Stimulated activated CD8-positive, alpha-beta memory T cell treated with anti-CD3 and anti-CD28 coated beads, Interleukin-15, amount 100 ng/mL, for 4 hours (primary cell): ENCODE measurements at places on chromosomes 5 and 9.

GRCh38 chr9:12272471-12273120 is 420.6 kb upstream of the TYRP1 start:
- no peak for DNase-seq

- DNase-seq: no peak
Observed at GRCh38 chr9:34271265-34272006, 57.6 kb downstream of the KIF24 start.

GRCh38 chr9:135001526-135001925 is 83.8 kb upstream of the FCN1 start:
- DNase-seq: no peak

DNA sequence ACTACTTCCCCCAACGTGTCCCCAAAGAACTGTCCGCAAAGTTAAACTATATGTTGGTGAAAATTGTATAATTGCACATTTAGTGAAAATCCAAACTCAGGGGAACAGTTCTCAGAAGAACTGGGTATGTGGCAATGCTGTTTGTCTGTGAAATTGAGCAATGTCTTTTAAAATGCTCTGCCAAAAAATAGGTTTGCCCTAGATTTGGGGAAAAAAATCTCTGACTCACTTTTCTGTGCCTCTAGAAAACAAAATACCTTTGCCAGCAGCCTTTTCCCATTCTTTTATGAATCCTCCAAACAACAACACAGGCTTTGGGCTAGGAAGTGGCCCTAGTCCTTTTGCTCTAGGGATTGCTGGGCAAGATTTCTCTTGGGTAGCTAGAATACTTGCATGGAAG is 37.4 kb upstream of the ZNF608 start:
- DNase-seq: no peak

DNA sequence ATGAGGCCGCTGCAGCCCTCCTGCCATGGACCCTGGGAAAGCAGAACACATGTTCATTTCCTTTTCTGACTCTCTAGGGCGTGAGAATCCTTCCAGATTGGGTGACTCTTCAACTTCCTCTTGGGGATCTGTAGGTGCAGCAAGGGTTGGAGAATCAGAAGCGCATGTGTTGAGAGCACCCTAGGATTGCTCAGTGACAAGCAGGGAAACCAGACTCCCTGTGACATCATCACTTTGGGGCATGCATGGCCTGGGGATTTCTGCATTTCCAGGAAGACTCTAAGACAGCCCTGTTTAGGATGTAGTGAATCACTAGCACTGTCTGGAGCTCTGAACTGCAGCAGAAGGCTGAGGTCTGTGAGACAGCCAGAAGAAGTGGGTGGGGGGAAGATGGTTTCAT is 15.1 kb upstream of the LCP2 start:
- DNase-seq: peak; percentile 58

DNA sequence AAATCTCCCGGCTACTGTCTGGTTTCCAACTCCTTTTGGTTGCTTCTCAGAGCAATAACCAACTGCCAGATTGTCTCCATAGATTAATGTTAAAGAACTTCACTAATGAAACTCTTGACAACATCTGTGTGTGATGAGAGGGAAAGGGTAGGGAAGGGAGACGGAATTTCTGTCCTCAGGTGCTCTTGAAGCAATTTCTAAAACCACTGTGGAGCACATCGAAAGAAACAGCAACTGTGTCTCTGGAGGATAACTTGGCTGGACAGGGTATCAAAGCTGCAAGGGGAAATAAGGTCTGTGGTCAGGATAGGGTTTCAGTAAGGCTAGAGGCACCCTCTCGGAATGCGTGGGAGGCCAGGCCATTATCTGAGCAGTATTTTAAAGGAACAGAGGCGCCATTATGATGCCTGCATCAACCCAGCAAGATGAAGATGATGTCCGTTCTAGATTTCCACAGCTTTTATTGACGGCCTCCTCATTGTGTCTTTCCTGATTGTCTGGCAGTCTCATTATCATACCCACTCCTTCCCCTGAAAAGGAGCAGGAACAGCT is 76.6 kb downstream of the RORB start:
- DNase-seq: no peak

DNA sequence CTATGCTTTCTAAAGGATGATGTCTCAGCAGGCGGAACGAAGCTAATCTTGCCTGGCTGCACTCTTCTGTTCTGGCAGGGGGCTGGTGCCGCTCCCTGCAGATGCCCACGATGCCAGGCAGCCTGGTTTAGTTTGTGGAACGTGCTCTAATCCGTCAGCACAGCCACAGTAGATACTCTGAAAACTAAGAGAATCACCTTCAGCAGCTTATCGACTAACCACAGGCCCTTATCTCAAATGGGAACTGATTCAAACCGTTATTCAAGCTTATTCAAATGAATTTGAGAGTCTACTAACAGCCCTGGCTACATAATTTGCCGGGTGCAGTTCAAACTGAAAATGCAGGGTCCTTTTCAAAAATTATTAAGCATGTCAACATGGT is 246.6 kb upstream of the ANKRD55 start:
- no peak for DNase-seq

GRCh38 chr9:16485575-16486321 is 384.7 kb downstream of the BNC2 start:
- no peak for DNase-seq

DNA sequence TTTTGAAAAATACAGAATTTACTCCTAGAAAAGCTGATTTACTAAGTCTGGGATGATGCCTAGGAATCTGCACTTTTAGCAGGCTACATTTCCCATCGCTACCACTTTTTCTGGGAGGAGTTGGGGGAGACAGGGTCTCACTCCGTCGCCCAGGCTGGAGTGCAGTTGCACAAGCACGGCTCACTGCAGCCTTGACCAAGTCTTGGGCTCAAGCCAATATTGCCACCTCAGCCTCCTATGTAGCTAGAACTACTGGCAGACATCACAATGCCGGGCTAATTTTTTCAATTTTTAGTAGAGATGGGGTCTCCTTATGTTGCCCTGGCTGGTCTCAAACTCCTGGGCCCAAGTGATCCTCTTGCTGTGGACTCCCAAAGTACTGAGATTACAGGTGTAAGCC is 85.9 kb downstream of the NR6A1 start:
- DNase-seq: no peak

DNA sequence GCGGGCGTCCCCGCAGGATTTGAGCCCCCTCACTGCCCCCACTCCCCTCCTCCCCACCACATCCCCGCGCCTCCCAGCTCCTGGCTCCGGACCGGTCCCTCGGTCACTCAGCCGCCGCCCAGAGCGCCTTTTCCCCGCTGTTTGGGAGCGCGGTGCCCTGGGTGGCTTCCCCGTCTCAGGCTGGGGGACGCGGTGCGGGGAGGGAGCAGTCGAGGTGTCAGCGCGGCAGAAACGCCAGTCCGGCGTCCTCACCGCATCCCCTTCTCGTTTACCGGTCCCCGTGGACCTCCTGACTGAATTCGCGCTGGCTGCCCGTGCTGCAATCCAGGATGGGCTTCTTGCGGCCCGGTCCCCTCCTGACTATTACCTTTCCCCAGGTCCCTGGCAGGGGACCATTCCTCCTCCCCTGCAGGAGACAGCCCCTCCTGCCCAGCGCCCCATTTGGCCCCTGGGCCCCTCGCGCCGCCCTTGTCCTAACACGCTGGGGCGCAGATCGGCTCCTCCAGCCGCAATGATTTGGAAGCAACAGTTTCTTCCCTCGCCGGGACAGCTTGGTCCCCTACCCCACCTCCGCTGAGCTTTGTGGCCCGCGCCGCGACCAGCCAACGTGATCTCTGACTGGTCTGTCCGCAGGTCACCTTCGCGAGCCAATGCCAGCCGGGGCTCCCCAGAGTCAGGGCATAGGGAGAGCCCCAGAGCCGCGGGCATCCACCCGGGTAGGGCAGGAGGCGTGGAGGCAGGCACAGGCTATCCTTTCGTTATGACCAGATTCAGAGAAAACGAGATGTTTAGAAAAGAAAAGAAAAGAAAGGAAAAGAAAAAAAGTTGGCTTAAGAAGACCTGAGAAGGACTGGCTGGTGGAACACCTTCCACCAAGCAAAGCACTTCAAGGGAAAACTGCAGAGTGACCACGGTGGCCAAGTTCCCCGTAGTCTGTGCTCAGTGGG is 1.2 kb downstream of the ANKRD33B start:
- DNase-seq: no peak

DNA sequence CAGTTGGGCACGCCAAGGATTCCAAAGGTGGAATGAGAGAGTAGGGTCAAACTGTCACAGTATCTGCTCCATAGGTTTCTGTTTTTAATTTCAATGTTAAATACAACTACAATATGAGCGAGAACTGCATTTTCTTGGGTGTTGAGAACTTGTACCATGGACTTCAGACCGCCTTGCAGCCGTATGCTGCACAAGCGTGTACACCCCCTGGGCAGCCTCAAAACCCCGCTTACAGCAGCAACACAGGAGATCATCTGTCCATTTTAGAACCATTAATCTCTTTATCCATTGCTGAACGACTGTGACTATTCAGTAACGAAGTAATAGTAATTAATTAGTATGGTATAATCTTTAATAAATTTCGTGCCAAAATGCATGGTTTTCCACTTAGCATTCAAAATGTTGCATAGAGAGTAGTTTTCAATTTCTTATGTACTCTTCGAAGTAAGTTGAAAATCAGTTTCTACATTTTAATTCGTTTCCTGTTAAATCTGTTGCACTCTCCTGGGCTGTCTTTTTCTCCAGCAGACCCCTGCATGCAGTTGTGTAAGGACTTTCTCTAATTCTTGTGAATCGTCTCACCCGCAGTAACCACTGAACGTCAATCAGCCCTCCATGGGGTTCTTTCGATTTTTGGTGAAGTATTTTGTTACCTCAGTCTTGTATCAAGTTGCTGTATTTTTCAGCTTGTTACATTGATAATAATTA is 42.0 kb upstream of the GARNL3 start:
- DNase-seq: no peak

DNA sequence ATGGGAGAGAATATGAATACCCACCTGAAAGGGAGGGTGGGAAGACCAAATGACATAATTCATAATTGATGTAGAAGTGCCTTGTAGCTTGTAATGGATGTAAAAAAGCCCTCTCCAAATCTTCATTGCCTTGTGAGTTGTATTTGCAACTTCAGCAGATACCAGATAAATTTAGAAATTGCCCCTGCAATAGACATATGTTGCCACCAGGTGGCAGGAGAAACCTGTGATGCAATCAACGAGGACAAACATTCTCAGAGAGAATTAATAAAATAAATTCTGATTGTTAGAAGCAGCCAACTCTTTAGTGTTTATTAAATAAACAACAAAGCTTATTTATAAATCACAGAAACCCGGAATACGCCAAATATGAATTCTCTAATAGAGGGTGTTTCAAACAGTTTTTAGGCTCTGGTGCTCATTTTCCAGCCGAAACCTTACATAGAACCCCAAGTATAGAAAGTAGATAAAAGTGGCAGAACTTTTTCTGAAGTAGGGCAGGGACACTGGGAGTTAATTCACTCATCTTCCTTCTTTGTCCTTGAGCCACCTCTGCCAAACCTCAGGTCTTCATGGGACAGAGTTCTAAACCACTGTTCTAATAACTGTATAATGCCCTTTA is 147.8 kb downstream of the TMEM38B start:
- DNase-seq: no peak

- DNase-seq: no peak
Observed at GRCh38 chr9:3768712-3769457, 243.1 kb upstream of the RFX3 start.

GRCh38 chr5:140292212-140293036 is 10.5 kb downstream of the PFDN1 start:
- no peak for DNase-seq
